SIG-M5 (cell line): ENCODE measurements at places on chromosomes 6 and 20.

GRCh38 chr20:57747861-57748481 lies 38.2 kb upstream of the PMEPA1 start:
- DNase-seq = no peak

- DNase-seq = no peak
Observed at GRCh38 chr20:51310216-51310615, 232.3 kb downstream of the NFATC2 start.

DNA sequence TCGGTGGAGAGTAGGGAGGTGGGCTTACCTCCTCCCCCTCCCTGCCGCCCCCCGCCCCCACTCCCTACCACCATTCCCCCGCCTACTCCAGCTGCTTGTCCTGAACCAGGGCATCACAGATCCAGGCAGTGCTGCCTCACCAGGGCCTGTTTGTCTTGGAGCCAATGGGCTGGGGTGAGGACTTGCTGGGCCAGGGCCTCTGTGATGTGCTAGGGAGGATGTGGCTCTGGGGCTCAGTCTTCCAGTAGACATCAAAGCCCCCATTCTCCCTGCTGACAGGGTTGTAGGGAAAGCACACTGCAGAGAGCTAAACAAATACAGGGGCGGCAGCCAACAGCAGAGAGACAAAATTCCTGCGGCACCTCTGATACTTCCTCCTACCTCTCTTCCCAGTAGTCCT lies 48.2 kb upstream of the NXT1 start:
- DNase-seq = no peak

DNA sequence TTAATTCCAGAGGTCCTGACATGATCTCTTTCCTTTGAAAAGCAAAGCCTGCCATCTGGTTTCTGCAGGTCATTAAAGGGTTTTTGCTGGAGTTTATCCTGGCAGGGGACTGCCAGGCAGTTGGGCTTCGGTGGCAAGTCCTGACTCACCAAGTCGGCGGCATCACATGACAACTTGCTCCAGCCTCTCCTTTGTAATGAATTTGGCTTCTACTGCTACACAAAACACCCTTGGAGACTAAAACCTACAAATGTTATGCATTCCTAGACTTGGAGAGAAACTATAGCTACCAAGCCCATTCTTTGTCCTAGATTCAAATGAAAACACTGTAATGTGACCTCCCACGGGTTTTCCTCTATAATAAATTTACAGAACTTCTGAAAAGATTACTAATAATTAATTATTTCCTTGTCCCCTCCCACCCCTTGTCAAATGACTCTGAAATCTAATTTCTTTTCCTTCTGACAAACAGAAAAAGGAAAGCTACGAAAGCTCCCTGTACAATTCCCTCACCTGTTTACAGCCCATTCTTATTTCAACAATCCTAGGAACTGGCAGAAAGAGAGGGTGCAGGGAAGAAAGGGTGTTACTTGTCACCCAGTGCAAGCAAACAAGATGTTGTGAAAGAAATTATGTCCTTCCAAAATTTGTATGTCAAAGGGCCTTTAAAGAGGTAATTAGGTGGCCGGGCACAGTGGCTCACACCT lies 62.9 kb downstream of the QRSL1 start:
- no peak for DNase-seq

- no peak for DNase-seq
Observed at GRCh38 chr6:6333501-6333900, 13.0 kb upstream of the F13A1 start.

DNA sequence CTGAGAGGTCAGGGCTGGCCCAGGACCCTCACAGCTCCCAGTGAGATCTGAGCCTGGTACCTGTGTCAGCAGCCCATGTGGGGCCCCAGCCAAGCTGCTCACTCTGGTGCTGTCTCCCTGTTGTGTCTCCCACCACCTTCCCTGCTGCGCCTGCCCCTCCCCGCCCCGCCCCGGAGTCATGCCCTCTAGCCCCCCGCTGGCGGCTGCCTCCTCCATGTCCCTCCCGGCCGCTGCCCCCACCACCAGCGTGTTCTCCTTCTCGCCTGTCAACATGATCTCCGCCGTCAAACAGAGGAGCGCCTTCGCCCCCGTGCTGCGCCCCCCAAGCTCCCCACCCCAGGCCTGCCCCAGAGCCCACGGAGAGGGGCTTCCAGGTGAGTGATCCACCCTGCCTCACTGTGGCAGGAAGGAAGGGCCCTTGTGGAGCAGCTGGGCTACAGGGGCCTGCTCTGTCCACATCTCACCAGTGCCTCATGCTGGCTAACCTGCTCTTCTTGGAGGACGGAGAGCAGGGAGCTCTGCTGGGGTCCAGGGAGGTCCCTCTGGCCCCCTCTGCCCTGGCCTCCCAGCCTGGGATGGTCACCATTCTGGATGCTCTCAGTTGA lies 44.9 kb downstream of the CPXM1 start:
- no peak for DNase-seq

DNA sequence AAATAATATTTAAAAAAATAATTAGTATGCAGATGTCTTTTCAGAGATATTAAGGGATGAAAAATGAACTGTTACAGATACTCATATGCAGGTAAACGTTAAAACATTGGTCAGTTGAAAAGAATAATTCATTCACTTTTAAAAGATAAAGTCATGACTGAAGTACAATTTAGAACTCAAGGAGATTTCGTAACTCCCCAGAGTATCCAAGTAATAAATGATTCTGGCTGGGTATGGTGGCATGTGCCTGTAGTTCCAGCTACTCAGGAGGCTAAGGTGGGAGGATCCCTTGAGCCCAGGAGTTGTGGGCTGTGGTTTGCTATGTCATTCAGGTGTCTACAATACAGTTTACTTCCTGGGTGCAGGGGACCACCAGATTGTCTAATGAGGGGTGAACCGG lies 122.3 kb upstream of the TMEM181 start:
- DNase-seq = no peak

- DNase-seq = no peak
Observed at GRCh38 chr20:63857764-63858392, 3.4 kb upstream of the ABHD16B start.

DNA sequence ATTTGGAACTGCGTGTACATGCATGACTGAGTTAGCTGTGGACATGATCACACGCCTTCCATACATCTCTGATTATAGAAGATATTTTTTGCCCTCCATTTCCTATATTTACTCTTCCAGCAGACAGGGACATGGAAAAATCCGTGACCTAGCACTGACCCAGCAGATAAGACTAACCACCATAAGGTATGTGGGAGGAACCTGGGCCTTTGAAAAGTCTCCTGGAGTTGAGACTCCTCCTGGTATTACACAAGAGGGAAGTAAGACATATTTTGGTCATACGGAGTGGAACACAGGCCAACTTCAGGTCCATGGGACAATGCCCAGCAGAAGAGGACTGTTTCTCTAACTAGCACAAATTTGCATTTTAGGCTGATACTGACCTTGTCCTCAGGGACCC lies 13.7 kb upstream of the SIRPB1 start:
- no peak for DNase-seq

DNA sequence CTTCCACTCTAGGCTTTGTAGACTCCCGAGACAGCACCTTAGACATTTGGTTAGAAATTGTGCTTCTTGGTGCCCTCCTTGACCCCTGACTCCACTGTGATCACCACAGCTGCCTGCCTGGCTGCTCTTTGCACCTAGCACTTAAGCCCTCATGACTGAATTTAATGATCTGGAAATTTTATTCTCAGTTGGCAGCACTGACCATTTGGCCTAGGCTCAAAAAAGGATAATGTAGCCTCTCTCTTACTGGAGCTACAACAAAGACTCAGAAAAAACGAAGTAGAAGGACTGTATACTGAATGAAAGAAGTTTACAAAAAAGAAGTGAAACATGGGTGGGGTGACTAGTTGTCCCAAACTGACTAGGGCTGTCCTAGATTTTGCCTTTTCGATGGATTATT lies 11.3 kb upstream of the ABRACL start:
- no peak for DNase-seq

DNA sequence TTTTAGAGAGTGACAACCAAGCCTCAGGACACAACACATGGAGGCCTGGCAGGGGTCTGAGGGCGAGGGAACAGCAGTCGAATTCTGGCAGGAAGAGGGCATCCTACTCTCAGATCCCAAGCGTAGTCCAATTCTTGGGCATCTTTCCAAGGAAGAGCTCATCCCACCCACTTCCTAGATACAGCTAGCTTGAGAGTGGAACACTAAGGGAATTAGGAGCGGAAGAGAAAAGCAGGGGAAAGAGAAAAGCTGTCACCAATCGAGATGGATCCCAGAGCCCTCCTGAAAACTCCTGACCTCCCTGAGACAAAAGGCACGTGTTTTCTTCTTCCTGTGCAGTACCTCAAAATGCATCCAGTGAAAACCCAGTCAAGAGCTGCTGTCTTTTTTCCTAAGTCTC lies 67.1 kb downstream of the GFOD1 start:
- no peak for DNase-seq

DNA sequence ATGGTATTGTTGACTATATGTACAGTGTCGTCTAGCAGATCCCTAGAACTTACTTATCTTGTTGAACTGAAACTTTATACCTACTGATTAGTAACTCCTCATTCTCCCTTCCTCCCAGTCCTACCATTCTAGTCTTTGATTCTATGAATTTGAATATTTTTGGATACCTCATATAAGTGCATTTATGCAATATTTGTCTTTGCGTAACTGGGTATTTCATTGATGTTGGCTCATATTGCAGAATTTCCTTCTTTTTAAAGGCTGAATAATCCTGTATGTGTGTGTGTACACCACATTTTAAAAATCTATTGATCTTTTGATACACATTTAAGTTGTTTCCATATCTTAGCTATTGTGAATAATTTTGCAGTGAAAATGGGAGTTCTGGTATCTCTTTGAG lies 119.9 kb downstream of the SOX4 start:
- no peak for DNase-seq

GRCh38 chr20:38267296-38267695 lies 6.8 kb upstream of the KIAA1755 start:
- no peak for DNase-seq

- DNase-seq = no peak
Observed at GRCh38 chr20:354298-354977, 7.5 kb downstream of the NRSN2 start.

GRCh38 chr6:37651991-37652390 lies 45.7 kb downstream of the MDGA1 start:
- DNase-seq = no peak

DNA sequence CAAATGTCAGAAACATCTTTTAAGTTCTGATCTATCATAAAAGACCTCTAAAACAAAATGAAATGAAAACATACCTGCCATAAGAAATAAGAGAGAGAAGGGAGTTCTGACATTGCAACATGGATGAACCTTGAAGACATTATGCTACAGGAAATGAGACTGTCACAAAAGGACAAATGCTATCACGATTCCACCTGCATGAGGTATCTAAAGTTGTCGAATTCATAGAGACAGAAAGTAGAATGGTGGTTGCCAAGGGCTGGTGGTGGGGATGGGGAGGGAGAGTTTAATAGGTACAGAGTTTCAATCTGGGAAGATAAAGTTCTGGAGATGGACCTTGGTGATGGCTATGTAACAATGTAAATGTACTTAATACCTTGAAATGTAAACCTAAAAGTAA lies 3.3 kb downstream of the EZR start:
- no peak for DNase-seq

DNA sequence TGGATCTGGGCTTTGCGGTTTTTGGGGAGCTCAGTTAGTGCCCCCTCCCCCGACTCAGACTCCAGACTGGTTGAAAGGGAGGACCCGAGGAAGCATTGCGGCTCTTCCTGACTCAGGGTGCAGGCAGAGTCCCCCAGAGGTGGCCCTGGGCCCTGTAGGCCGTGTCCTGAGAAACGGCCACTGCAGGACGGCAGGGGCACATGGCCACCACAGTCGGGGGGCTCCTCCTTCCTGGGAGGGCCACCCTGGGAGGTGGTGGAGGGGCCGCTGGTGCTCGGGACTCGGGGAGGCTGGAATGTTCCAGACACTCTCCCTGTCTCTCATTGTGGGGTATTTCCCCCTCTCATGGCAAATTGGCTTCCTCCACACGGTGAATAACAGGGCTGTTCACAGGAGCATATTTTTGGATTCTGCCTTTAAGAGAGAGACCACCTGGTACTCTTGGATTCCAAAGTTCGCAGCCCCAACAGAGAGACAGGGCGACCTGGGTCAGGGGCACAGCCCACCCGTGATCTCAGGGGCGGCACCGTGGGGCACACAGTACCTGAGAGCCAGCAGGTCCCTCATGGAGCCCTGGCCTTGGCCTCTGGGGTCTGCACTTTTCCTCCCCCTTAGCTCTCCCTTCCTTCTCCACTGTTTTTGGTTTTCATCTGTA lies 35.7 kb downstream of the FRMD1 start:
- no peak for DNase-seq

DNA sequence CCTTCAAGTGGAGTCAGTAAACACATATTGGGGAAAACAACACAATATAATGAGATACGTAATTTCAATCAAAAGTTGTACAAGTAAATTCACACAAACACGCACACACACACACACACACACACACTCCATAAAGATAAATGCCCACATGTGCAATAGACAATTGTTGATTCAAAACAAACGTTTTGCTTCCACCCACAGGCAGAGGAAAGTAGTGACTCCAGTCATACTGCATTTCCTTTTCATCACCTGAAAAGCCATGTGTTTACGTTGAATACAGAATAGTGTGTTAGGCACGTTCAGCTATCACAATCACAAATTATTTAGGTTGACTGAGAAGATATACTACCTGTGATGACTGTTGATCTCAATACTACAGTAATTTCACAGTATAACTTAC lies 443.8 kb upstream of the MANEA start:
- no peak for DNase-seq

- DNase-seq = no peak
Observed at GRCh38 chr6:33905071-33905609, 101.3 kb upstream of the MLN start.

GRCh38 chr6:16855460-16855859 lies 94.2 kb upstream of the ATXN1 start:
- DNase-seq = no peak

DNA sequence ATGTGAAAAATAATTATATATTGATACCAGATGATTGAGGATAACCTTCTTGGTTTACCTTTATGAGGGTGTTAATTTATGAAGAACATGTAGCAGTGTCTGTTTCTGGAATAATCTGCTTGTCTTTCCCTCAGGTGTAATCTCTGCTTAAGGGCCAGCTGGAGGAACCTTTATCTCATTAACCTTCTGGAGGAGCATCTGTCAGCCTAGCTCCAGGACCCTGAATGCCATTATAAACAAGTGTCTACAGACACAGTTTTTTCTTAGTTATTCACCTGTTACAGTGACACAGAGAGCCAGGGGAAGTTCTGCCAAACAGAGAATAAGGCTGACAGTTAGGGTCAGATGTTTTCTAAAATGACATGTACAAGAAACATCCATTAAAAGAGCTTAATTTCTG lies at the start of gene IMPG1:
IMPG1 (minus strand) TSS at position 101 of the 400 bp plus-strand sequence. CDS start 174 bp downstream, outside the sequence.
- DNase-seq = no peak
